ENCODE measurements at places on chromosomes 4 and X. TPM values are rescaled to one million over a fixed set of nuclear protein-coding genes. Genes with fewer than 3 reads are reported as not detected.

The UCHL1 gene
- total RNA-seq = 938 TPM

The NPY1R gene
- 0.14 TPM for total RNA-seq

The HSFX4 gene
- total RNA-seq = not detected

The MAGEA6 gene
- total RNA-seq = 13.1 TPM

The LNX1 gene
- total RNA-seq = 0.06 TPM

The TLR8 gene
- not detected for total RNA-seq

The GRID2 gene
- total RNA-seq = not detected

The HSPA4L gene
- 5.6 TPM for total RNA-seq

The CXorf58 gene
- total RNA-seq = 0.07 TPM

All from A549 treated with AZD2906 at 1 μM for 4 hours (cell line).